ENCODE measurements at places on chromosomes 7 and 10.

DNA sequence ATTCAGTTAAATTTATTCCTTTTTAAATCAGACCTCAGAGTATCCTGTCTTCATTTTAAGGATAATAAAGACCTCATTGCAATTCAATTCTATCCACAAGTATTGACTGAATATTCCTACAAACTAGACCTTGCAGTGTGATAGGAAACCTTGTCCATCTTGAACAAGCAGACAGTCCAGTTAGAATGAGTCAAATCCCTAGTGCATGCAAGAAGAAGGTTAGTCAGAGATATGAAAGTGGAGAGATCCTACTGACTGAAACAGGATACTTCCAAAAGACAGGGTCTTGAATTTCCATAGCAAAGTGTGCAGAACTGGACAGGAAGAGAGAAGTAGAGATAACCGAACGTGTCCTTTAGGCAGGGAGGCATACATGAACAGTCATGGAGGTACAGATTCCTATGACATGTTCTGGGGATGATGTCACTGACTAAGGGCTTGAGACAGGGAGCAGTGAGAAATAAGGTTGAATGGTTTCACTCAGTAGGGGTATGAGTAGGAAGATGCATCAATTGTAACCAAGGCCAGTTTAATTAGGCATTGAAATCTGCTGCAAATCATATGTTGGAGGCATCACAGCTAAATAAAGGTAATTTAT is 45.2 kb downstream of the PPP1R3A start:
- DNase-seq: no peak

DNA sequence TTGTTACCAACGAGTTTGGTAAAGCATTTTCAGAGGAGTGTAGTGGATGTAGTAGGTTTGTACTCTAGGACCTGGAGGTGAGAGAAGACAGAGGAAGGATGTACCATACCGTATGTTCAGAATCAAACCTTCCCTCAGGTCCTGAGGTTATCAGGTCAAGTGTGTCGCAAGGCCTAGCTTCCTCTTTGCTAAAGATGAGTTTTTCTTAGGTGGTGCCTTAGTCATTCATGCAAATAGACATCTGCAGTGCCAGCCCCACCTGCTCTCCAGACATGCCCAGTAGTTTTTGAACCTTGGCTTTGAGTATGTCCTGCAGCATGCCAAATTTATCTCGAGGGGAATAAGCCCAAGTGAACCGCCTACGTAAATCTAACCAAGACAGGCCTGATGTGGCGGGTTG is 71.3 kb downstream of the HDAC9 start:
- no peak for DNase-seq

DNA sequence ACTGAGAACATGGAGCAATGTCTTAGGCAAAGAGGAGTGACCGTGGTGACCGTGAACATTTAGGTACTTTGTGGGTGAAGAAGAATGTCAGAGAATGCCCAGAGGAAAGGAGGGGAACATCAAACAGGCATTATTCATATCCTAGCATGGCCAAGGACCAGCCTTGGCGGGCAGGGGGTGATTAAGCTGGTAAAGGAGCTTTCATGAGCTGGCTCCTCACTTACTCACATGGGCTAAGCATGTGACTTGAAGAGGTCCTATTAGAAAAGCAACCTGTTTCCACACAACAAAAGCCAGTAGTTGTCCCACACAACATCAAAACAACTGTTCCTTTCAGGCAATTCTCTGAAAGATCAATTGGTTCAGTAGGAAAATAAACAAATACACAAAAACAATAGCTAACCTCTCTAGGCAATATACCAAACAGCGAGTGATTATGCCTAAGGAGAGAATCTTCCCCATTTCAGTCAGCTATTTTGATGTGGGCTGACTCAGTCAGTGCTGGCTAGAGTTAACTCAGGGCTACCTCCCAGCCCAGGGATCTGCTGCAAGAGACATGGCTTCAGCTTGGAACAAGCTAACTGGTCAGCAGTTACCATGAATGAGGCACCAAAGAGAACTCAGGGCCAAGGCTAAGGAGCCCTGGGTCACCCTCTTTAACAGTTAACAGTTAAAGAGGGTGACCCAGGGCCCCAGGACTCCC is 283.5 kb downstream of the ARHGAP12 start:
- no peak for DNase-seq

DNA sequence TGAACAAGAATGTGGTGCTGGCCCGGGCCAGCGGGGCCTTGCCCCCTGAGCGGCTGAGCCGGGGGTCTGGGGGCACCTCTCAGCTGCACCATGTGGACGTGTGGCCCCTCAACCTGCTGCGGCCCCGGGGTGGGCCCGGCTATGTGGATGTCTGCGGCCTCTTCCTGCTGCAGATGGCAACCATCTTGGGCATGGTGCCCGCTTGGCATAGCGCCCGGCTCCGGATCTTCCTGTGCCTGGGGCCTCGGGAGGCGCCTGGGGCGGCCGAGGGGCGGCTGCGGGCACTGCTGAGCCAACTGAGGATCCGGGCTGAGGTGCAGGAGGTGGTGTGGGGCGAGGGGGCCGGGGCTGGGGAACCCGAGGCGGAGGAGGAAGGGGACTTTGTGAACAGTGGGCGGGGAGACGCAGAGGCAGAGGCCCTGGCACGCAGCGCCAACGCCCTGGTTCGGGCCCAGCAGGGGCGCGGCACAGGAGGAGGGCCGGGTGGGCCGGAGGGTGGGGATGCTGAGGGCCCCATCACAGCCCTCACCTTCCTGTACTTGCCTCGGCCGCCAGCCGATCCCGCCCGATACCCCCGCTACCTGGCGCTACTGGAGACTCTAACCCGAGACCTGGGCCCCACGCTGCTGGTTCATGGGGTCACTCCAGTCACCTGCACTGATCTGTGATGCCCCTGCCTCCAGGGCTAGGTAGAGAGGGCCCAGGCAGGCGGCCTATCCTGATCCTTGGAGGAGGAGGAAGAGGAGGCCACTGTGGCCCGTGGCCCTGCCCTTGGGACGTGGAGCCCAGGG is 1.1 kb upstream of the TRIP6 start:
- peak; percentile 77 for DNase-seq

- no peak for DNase-seq
These were observed 1.0 kb downstream of the STX1A start for GRCh38 chr7:73718438-73718881.

DNA sequence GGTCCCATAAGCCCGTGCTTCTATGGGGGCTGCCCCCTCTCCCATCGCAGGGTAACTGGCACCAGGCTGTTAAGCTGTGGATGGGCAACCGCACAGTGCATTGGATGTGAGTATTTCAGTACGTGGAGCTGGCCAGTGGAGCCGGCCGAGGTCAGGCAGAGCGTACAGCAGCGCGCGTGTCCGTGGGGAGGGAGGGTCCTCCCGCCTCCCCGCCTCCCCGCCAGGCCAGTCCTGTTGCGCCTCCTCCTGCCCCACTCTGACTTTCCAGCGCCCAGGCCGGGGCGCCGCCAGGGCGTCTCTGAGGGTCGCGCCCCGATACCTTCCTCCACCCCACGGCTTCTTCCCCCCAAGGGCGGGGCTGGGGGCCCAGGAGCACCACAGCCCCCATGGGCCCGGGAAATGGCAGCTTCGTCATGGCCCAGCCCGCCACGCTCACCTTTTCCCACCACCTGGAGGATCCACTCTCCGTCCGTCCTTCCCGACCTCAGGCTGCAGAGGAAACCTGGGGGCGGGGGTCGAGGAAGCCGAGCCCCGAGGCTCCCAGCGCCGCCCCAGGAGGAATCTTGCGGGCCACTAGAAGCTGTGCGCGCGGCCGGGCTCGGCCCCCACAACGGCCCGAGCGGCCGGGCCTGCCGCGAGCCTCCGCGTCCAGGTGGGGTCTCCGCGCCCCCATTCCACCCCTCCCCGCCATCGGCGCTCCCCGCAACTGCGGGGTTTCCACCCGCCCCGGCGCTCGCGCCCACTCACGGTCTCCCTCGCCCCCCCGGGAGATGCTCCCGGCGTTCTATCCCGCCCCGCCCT is 831 bp upstream of the PFKP start:
- DNase-seq: no peak

DNA sequence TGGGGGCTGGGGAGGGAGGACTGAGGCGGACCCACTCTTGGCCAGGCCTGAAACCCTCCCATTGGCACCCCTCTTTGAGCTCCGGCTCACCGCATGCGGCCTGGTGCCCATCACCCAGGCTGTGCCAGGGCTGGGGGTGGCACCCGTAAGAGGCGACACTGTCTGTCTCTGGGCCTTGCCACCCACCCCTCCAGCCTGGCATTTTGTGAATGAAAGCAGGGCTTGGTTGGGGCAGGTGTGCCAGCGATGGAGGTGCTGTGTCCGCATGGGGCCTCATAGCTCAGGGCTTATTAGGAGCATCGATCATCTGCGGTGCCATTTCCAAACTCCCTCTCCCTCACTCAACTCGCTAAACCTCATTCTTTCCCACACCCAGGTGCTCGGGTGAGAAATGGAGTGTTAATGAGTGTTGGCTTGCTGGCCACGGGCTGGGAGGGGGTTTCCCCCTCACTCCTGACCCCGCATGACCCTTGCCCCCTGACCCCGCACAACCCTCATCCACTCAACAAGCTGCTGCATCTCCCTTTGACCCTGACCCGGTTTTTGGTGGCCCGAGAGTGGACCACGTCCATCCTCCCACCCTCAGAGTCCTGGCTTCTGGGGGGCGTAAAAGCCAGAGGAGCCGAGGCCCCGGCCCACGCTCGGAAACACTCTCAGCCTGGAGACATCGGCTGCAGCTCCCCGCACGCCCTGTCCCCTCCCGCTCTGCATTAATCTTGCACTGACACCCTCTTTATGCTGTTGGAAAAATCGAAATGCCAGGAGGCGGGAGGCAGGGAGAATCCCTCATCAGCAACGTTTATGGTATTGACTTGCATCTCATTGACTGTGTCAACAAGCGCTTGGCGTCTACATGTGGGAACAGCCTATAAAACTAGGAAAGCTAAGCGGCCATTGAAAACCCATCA is 161.2 kb downstream of the DNAJB6 start:
- DNase-seq: peak; percentile 25

GRCh38 chr10:64210211-64210610 is 689.0 kb downstream of the REEP3 start:
- no peak for DNase-seq

- no peak for DNase-seq
These were observed 653.2 kb downstream of the PARD3 start for GRCh38 chr10:34161777-34162370.

GRCh38 chr10:49021685-49022084 is 82.0 kb upstream of the LRRC18 start:
- DNase-seq: no peak

GRCh38 chr7:95690367-95690947 is 81.9 kb upstream of the DYNC1I1 start:
- no peak for DNase-seq

DNA sequence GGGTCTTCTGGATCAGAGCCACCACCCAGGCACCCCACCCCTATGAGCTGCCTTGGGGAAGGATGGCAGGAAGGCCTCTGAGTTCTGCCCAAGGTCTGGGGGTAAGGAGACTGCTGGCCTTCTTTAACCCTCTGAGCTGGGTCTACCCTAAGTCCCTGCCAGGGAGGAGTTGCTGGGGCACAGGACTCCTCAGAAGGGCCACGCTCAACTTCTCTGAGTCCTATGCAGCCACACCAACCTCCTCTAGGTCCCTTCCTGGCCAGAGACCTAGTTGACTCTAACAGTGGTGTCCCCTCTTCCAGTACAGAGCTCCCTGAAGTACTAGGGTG is 2.6 kb upstream of the NEURL1 start:
- no peak for DNase-seq

DNA sequence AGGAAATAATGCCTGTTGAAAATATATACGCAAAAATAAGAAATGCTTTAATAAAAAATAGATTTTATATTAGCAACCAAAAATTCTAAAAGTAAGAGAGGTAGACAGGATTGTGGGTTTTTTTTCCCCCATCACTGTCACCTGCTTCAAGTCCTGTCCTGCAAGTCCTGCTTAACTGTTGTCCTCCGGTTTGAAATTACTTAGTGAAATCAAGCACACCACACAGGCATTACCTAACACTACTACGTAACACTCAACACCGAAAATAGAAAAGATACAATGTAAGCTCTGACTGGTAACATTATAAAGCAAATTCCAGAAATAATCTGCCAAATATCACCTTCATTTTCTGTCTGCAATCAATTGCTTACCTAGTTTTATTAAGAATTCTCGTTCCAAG is 90.9 kb downstream of the UPF2 start:
- DNase-seq: no peak

GRCh38 chr10:89836840-89837164 is 135.4 kb downstream of the KIF20B start:
- no peak for DNase-seq

DNA sequence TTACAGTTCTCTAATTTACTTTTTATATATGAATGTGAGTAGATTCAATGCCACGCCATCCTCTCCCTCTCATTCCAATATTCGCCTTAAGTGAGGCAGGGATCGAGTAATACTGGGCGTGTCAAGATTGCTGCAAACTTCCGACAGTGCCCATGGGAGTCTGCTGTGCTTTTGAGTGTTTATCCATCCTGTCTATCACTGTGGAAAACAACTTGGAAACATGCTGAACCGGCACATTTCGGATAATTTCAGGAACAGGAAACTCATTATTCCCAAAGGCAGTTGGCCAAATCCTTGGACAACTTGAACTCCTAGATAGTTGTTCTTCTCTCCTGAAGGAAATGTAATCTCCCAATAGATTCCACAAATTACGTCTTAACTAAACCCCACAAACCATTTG is 28.5 kb downstream of the PIP4K2A start:
- no peak for DNase-seq

DNA sequence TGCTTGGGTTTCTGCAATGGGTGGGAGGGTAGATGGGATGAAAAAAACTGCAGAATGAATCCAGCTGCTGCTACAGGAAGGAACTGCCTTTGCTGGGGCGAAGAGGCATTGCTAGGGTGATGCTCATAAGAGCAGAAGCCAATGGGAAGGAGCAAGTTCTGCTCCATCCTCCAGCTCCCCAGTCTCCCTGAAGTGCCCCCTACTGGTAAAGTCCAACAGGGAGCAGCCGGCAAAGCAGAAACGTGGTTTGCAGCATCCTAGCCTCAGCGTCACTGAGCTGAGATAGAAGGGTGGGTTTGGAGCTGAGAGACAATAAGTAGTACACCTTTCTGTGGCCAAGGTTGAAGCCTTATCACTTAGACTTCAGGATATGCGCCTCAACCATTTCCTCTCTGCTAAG is 220.5 kb downstream of the CCSER2 start:
- no peak for DNase-seq

DNA sequence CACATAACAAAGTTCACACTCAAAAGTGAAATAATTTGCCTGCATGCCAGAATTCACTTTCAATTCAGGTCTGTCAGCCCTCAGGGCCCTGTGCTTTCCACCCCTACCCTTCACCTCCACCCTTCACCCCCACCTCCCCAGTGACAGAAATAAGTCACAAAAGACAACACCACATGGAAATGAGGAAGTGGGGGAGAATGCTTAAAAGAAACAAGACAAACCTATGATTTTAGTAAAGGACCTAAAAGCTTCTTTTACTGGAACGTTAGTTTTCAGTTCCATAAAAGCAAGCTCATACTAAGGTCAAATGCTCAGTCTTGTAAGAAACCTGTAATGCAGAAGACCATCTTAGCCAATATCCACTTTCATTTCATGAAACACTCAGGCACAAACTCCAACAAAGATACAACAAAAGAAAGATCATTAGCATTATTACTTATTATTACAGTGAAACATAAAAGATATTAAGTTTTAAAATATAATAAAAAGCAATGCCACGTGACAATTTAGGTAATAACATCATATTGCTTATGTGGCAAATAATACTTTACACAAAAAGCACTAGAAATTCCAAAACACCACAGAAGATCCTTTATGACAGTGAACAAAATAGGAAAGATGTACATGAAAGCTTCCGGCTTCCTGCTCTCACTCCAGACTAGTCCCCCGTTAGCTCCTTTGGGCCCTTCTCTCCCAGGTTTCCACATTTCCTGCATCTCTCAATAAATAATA is 112.1 kb downstream of the LMBR1 start:
- DNase-seq: no peak

Data from left forelimb (tissue), 1 donor.